ENCODE measurements at places on chromosomes 1 and 21.

- DNase-seq = no peak
Observed at GRCh38 chr1:32184650-32185049, 5.2 kb downstream of the TXLNA start.

- no peak for DNase-seq
Observed at GRCh38 chr21:40457741-40458140, 389.2 kb downstream of the DSCAM start.

GRCh38 chr1:29912425-29912824, 676.1 kb downstream of the PTPRU start:
- no peak for DNase-seq

DNA sequence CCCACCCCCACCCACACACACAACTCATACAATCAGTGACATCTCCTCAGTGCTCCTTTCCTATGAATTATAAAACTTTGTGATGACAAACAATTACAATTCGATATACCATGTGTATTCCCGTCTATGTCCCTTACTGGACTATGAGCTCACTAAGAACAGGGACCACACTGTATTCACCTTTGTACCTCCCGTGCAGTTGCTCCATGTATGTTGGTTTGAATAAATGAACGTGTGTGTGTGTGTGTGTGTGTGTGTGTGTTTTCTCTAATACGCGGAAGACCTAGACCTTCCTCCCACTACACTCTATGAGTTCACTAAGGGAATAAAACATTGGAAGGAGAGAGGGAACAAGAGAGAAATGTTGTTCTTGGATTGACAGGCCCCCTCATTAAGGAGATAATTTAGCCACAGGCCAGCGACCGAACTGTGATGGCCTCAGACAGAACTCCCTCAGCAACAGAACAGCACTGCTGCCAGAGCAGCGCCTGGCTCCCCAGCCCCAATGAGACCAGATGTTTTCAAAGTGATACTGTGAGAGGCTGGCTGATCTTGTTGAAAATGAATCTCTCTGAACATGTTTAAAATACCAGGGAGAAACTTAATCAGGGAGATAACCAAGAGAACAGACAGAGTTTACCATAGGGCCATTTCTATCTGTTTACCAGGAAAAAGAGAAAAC, 21.7 kb downstream of the BCAR3 start:
- no peak for DNase-seq

DNA sequence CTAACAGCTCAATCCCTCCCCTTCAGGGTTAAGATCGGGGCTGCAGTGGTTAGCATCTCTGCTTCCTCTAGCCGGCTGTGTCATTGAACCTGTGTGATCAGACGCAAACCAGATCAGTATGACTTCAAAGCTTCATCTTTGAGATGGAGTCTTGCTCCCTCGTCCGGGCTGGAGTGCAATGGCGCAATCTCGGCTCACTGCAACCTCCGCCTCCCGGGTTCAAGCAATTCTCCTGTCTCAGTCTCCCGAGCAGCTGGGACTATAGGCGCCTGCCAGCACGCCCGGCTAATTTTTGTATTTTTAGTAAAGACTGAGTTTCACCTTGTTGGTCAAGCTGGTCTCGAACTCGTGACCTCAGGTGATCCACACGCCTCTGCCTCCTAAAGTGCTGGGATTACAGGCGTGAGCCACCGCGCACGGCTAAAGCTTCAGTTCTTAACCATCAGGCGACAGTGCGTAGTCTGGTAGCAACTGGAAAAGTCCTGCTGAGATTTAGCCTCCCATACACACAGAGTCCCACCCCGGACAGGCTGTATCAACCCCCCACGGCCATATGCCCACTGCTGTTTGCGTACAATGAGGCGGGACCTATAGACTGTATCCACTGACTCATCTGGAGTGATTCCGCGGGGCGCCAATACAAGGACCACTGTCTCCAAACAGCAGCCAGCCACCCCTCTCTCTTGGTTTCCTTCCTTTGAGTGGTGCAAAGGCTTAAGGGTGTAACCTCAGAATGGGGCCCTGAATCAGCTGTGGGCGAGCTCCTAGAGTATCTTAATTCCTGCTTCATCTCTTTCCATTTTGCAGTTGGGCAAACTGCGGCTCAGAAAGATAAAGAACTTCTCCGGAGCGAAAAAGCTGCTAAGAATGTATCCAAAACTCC, 23.3 kb downstream of the CELA3A start:
- peak; percentile 83 for DNase-seq

DNA sequence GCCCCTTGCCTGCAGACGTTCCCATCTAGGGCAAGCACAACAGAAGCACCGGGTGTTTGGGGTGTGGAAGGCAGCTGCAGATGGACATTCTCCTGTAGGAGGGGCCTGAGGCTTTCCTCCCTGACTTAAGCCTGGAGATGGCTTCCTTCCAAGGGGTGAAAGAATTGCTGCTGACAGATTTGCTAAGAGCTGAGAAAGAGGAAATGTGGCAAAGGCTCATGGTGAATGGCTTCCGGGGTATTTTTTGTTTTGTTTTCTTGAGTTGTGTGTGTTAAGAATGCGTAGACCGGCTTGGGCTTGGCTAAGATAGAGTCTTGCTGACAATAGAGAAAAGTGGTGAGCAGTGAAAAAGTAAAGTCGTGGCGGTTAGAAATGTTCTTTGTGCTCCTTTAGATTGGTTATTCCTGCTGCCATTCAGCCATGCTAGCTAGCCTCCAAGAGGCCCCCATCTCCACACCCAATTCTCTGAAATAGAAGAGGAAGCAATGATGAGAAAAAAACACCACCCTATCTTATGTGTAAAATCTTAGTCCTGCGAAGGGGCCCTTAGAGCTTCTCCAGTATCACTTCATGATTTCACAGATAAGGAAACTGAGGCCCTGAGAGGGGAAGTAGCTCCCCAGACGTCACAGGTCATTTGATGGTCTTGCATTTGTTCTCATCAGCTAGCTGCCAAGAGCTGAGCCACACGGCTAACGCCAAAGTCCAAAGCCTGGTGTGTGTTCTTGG, 36.9 kb downstream of the EIF2D start:
- no peak for DNase-seq

DNA sequence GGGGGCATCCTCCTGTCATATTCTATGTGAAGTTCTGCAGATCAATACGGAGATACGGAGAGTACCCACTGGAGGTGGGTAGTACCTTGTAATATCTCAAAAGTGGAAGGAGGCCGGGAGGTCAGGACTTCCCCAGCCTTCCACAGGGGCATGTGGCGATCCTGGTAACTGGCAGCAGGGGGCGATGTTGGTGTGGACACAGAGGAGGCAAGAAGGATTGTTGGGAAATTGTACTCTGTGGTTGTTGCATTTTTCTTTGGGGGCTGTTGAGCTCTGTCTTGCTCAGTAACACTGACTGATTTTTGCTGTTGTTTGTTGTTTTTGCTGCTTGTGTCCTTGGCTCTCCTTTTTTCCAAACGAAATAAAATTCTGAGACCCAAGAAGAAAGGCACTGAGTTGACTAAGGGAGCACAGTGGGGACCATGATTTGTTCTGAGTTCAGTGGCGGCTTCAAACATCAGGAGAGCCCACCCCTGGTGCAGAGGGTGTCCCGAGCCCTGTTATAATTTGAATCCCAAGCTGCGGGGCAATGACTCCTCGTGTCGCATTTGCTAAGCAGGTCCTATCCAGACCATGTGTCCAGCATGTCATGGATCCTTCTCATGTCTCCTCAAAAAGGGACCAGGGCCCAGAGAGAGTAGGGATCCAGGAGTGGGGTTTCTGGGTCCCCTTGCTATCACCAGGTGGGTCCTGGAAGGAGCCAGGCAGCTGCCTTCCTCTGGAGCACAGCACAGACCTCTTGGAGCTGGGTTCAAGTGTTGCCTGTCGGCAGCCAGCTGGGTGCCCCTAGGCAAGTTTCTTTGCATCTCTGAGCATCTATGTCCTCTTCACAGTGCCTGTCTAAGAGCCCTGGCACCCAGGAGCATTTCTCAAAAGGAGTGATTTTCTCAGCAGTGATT, 22.8 kb downstream of the LHX4 start:
- DNase-seq = peak; percentile 91

- no peak for DNase-seq
Observed at GRCh38 chr1:7068552-7068951, 283.3 kb downstream of the CAMTA1 start.

DNA sequence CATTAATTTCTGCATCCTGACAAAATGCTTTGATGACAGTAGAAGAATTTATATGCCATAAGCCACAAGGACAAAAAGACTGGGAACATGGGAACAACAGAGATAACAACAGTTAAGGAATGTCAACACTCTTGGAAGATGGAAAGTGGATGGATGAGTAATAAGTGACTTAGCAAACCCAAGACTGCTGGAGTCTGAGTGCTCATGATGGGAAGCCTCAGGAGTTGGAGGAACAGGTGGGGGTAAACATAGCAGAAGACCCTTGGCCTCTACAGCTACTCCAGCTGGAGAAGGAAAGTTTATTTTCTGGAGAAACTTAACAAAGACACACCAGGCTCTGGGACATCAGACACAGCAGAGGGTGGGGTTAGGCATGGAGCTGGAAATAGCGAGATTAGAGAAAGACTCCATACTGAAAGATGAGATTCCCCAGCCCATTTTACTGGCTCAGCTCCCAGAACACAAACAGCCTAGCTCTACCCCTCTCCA, 13.6 kb downstream of the G0S2 start:
- DNase-seq = no peak

- DNase-seq = no peak
Observed at GRCh38 chr21:40313260-40313659, 446.0 kb downstream of the PCP4 start.

- DNase-seq = no peak
Observed at GRCh38 chr1:218878369-218878768, 295.3 kb upstream of the LYPLAL1 start.

- peak; percentile 87 for DNase-seq
Observed at GRCh38 chr1:156385534-156386031, 16.6 kb downstream of the RHBG start.

- DNase-seq = no peak
Observed at GRCh38 chr1:101316799-101317198, 80.0 kb downstream of the S1PR1 start.

DNA sequence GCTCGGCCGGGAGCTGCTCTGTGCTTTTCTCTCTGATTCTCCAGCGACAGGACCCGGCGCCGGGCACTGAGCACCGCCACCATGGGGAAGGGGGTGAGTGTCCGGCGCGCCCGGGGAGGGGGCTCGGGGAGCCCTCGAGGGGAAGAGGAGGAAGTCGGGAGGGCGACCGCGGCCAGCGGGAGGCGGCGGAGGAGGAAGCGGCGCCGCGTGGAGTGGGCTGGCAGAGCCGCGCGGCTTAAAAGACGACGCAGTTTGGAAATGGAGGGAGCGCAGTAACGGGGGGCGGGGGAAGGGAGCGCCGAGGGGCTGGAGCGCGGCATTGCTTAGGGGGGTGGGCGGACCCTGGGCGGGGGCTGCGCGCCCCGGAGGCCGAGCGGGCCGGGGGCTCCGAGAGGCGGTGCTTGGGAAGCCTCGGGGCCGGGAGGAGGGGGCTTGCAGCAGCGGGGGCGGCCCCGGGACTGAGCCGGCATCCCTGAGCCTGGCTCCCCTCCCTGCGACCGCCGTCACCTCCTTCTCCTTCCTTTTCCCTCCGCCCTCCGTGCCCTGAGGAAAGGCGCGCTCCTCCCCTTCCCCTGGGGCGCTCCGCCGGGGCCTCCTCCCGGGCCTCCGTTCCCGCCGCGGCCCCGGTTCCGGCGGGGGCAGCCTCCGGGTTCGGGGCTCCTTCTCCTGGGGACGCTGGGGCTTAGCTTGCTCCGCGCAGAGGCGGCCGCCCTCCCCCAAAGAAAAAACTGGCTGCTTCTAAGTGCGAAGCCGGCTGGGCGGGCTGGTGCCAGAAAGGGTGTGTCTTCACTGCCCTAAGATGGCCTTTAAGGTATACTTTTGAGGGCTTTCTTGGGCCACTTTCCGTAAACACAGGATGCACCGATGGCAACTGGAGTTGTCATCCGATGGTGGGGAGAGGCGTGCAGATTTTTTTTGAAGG, 648 bp downstream of the ATP1A1 start:
- DNase-seq = peak; percentile 71

GRCh38 chr1:213061263-213061662, 10.2 kb downstream of the RPS6KC1 start:
- no peak for DNase-seq

DNA sequence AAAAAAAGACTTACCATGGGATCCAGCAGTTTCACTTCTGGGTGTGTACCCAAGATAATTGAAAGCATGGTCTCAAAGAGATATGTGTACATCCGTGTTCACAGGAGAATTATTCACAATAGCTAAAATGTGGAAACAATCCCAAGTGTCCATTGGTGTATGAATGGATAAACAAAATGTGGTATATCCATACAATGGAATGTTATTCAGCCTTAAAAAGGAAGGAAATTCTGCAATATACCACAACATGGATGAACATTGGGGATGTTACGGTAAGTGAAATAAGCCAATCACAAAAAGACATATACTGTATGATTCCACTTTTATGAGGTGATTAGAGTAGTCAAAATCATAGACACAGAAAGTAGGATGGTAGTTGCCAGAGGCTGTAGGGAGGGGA, 7.0 kb upstream of the TUT4 start:
- DNase-seq = no peak

- DNase-seq = no peak
Observed at GRCh38 chr1:203612932-203613682, 13.5 kb upstream of the ATP2B4 start.

- DNase-seq = no peak
Observed at GRCh38 chr21:44500111-44500510, 39.9 kb downstream of the KRTAP10-1 start.

DNA sequence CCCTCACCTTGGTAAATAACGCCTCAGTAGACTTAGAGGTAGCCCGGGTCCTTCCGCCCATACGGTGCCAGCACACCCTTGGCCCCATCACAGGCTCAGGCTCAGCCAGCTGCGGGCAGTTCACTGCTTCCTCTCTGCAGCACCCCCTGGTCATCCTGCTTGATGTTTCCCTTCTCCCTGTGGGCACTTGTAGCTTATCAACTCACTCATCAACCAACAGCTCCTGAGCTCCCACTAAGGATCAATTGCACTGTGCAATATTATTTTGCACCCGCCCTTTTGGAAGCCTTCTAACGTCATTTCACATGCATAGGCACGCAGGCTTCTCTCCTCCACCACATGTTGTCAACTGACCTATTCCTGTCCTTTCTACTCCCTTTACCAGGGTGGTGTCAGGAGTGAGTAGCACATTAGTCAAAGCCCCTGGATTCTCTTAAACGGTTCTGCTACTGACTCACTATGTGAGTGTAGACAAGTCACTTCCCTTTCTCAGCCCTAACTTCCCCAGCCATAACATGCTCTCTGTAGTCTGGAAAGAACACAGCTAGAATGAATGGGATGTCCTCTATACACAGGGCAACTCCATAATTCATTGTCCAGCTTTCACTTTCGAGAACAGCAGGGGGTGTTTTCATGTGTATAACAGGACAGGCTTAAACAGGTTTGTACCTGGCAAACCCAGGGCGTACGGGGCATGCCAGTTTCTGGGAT, 47.1 kb upstream of the IRF2BP2 start:
- no peak for DNase-seq

All from stimulated activated CD8-positive, alpha-beta memory T cell treated with anti-CD3 and anti-CD28 coated beads, Interleukin-4, amount 100 ng/mL, for 48 hours (primary cell).